ENCODE measurements at places on chromosomes 2 and 18.
A peak's percentile ranks its signal among the peaks of the same experiment; 100 is the strongest.

DNA sequence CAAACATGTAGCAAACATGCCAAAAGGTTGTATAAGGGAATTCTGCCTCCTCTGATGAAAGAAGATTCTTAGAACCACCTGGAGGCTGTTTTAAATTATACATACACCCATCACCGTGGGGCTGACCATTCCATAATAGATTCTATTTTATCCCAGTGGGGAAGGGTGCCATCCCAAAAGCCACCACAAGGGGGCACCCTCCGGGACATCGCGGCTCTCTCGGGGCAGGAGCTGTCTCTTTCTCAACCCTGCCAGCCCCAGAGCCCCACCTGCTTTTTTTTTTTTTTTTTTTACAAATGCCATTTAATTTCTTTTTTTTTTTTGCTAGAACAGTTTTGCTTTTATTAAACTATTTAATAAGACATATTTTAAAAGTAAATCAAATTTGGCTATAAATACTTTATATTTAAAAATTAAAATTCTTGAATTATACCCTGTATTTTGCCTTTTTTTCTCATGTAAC lies 8.6 kb upstream of the MTCL1 start:
- peak; percentile 66 for DNase-seq

DNA sequence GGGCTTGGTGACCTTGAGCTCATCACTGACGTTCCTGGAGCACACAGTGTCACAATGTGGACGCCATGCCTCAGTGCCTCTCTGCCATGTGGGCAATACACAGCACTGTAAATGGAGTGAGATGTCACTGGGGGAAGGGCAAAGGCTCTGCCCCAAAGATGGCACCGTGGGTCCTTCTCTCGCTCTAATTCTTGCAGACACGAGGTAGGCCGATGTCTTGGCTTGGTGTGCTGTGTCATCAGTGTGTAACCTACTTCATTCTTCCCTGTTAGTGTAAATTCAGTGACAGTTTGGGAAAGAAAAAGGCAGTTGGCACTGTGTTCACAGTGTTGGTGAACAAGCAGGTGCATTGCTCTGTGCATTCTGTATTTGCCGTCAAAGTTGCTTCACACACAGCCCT lies 309.3 kb upstream of the MYT1L start:
- no peak for DNase-seq

DNA sequence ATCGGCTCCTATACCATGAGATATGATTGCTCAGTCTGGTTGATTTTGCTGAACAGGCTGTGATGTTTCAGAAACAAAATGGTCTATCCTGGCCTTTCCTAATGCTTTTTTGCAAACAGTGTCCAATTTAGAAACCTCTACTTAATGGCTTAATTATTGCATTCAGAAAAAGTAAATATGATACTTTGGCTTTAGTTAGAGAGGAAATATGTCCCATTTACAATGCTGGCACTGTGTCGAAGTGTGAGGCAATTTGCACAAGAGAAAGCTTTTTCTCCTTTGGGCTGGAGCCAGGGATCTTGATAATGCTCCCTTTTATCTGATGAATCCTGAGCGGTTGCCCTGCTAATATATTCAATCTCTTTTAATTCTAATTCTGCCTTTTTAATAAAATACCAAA lies 418.9 kb downstream of the EPHA4 start:
- DNase-seq: no peak

DNA sequence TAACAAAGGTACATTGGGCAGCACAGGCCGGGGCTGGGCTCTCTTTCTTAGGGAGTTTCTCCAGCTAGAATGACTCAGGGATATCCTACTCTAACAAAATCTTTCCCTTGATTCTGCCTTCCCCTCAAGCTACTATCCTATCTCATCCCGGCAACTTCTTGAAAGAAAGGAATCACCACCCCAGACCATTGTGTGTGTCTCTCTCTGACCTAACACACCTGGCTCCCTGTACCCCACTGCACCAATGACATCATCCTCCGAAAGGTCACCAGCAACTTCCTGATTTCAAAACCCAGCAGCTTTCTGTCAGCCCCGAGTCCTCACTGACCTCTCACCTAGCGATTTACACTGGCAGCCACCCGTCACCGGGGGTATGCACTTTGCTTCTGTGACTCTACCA lies 72.1 kb upstream of the MAP4K4 start:
- no peak for DNase-seq
